MCF 10A (cell line): ENCODE measurements at places on chromosomes 2 and 18.

GRCh38 chr2:190635781-190636180 is 13.1 kb upstream of the NAB1 start:
- DNase-seq: peak; percentile 60

DNA sequence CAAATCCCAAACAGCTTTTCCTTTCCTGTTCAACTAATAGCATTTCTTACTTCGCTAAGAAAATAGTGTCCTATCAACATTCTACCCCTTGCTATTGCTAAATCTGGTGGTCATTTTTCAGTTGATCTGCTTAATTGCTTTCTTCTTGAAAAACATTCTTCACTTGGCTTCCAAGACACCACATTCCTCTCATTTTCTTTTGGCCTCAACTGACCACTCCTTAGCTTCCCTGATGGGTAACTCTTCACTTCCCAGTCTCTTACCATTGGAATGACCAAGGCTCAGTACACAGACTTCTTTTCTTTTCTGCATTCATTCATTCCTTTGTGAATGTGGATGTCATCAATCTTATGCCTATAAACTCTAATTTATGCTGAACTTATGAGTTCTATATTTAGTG is 230.8 kb upstream of the CDH2 start:
- no peak for DNase-seq

DNA sequence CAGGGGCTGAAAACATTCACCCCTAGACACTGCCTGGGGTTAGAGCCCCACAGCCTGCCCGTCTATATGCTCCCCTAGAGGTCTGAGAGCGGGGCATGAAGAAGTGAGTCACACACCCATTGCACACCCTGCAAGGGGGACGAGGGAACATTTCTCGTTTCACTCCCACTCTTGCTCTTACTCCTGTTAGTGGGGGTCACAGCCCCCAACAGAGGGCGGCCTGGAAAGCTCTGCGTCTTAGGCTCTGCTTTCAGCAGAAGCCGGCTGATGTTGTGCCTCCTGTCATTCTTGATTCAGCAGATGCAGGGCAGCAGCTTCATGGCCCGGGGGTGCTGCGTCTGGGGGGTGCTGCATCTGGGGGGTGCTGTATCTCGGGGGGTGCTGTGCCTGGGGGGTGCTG is 141.3 kb downstream of the ASB1 start:
- DNase-seq: no peak

DNA sequence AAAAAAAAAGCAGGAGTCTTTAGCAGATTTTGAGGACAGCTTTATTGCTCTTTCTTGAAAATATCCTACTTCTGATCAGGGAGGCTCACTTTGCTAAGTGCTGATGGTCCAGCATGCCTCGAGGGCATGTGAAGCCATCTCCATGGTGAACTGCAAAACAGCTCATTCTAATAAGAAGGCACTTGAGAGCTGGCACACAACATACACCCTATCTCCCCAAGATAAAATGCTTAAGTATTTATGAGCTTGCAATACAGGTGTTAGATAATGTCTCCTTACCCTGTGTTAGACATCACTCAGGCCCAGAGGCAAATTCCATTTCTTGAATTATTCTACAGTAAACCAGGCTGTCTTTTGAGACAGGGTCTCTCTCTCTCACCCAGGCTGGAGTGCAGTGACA is 2.7 kb downstream of the ENOSF1 start:
- DNase-seq: no peak

GRCh38 chr2:51013079-51013932 is 18.6 kb downstream of the NRXN1 start:
- DNase-seq: peak; percentile 50

DNA sequence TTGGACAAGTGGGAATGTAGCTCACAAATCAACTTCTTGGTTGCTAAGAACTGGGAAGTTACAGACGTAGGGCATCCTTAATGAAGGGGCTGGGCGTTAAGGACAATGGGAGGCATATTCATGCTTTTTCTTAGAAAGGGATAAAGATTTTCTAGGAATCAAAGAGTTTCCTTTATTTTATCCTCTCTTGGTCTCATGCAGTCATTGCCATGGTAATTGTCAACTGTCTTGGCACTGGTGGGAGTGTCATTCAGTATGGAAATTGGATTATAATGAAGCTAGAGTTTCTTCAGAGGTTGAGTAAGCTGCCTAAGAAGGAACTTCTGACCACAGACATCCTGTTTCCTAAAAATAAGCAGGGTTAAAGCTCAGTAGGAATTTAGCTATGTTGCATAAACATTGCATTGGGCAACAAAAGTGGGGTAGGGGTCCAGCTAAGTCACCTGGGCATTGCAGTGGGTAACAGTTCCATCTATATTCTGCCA is 114.0 kb downstream of the LYPD6B start:
- no peak for DNase-seq

DNA sequence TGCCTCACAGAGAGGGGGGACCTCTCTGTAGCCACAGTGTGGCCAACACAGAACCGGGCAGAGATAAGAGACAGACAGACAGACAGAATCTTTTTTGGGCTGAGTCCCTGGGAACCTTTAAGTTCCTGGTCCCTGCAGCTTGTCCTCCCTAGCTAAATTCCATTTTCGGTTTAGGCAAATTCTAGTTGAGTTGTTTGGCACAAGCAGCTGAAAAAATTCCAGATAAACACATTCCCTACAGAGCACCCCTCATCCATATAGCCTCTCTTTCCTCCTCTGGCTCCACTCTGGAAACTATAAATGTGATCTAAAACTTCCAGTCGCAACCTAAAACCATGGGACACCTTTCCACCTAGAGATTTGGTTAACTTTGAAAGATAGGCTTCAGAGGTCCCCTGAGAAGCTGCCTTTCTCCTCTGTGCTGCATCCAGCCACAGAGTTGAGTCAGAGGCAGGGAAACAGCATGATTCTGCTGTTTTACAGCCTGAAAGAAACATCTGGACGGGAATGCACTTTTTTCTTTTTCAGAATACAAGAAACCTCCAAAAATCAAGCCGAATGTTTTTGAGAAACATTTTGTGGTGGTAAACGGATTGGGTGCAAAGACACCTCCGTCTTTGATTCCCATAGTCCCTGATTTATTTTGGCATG is 30.9 kb downstream of the SLC4A3 start:
- no peak for DNase-seq

GRCh38 chr2:179218848-179219594 is 45.6 kb downstream of the SESTD1 start:
- DNase-seq: peak; percentile 83

- DNase-seq: no peak
Measured at GRCh38 chr2:54579682-54580620, 123.8 kb downstream of the SPTBN1 start.

DNA sequence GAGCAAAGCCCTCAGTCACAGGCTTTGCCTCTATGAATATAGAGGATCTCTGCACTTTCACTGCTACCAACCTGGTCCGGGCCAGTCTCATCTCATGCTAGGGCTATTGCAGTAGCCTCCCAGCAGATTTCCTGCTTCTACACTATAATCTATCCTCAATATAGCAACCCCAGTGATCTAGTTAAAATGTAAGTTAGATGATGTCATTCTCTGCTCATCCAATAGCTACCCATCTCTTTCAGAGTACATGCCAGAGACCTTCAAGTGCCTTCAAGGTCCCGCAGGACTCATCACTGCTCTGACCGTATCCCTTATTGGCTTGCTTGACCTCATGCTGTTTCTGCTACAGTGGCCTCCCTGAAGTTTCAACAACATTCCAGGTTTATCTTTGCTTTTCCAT is 186.3 kb downstream of the LOXHD1 start:
- no peak for DNase-seq

DNA sequence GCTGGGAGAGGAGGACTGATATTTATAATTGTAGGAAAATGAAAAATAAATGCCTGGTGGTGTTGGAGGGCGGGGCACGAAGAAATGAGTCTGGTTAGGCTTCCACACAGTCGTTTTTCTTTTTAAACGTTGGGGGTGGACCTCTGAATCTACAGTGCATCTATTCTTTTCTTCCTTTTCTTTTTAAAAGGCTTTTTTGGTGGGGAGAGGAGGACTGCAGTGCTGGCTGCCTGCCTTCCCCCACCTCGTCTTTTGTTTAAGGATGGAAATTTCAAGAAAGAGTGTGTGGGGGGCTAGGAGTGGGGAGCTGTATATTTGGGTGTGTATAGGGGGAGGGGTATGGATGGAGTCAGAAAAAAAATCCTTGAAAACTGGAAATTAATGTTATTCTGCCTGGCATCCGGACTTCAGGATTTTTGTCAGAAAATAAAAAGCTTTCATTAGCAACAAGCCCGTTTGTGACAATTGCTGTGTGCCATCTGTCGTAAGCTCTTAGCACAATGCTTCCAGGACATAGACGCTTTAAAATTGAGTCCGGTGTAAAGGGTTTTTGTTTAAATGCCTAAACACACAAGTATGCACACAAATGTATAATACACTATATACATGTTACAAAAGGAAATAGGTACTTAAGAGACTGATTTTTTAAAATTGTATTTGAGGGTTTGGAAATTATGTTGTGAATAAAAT is 1.1 kb downstream of the MAP2 start:
- DNase-seq: no peak

DNA sequence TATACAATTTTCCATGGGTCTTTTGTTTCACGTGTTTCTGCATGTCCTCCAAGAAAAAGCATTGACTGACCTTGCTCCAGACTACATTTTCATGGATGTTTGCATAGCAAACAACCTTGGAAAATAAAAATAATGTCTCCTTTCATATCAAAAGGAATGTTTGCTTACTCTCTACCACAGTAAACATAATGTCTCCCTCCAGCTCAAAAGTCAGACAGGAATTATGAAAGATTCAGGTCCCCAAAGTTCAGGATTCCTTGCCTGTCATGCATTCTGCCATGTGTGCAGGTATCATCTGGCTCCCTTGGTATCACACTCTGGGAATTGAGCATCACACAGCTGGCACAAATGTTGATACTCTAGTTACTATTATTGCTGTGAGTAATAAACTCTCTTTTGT is 103.1 kb upstream of the ZC3H15 start:
- no peak for DNase-seq

DNA sequence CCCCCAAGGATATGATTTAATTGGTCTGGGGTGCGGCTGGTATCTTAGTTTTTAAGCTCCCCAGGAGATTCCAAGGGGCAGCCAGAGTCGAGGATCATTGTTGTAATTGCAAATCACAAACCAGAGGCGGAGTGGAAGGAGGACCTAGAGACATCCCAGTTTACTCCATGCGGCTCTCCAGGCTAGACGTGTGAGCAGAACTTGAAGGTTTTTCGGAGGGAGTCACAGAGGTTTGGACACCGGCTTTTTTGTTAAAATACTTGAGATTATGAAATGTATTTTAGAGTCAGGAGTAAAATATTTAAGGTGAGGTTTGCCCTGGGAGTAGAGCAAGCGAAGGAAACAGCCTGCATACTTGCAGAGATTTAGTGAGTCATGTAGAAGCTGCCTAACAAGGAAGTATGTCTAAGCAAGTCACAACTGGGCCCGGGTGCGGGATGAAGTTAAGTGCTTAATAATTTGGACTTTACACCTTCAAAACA is 39.5 kb downstream of the TGOLN2 start:
- peak; percentile 79 for DNase-seq

DNA sequence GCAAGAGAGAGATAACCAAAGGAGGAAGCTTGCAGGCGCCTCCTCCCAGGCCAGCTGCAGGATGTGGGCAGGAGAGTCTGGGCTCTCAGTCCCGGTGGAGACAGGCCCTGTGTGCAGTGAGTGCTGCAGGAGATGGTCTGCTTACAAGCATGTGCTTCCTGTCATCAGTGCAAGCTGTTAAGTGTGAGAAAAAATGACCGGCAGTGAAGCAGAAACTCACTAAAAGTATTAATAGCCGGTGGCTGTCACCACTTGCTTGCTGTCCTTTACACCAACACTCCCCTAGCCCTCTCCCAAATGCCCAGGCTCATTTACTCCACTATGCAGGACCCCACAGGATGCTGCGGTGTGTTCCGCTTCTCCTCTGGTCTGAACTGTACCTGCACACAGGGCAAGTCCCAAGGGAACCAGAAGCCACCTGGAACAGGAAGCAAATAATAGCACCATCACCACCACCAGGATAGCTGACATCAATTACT is 435.6 kb upstream of the HS6ST1 start:
- no peak for DNase-seq

DNA sequence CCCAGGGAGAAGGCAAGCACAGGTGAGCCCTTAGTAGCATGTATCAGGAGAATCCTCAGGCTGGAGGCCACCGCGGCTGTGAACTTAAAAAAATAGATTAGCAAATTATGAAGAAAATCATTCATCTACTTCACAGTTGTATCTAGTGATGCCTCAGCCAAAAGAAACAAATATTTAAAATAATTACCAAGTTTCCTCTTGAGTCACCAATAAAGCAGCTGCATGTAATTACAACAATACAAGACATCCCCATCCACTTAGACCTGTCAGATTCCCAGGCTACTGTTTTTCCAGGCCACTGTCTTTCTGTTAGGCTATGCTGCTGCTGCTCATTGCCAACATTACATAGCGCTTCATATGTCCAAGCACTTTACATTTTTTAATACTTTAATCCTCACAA is 54.6 kb upstream of the PHLPP1 start:
- DNase-seq: no peak

- DNase-seq: no peak
Measured at GRCh38 chr18:58484989-58485981, 143.6 kb downstream of the ALPK2 start.

DNA sequence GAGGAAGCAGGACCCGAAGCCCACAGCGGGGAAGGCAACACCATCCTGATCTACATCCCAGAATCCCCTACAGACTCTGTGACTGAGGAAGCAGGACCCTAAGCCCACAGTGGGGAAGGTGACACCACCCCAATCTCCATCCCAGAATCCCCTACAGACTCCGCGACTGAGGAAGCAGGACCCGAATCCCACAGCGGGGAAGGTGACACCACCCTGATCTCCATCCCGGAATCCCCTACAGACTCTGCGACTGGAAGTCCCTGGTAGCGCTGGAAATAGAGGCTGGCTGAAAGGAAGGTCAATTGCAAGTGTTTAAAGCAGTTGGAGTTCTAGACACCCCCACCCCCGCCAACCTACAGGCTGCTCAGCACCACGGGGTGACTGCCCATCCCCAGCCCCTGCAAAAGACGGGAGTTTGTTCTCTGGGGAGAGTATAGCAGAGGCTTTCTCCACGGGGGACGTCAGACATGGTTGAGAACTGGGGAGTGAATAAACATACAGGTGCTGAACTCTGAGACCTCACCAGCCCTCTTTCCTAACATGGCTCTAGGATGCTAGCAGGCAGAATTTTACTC is 21.0 kb downstream of the CIB4 start:
- DNase-seq: no peak

DNA sequence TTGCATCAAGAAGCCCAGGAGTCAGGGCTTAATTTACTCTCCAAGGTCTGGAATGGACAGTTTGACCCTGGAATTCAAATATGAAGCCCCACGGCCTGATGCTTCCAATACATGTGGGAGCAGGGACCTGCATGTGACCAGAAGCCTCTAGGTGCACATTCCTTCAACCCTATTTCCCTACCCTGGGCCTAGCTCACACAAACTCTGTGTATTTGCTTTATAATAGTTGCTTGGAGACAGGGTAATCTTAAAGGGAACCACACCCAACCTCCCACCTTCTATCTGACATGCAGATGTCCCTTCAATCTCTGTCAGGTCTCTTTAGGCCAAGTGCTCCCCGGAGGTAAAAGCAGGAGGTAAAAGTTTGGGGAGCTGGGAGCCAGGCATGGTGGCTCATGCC is 55.4 kb upstream of the PPP1CB start:
- DNase-seq: no peak

GRCh38 chr18:34122724-34123334 is 101.9 kb downstream of the NOL4 start:
- DNase-seq: peak; percentile 63

- DNase-seq: peak; percentile 29
Measured at GRCh38 chr2:85133751-85134254, 611 bp downstream of the TCF7L1 start.
